H9 (cell line): ENCODE measurements at places on chromosomes 11 and 22. TPM values are rescaled to one million over a fixed set of nuclear protein-coding genes. Genes with fewer than 3 reads are reported as not detected.

DNA sequence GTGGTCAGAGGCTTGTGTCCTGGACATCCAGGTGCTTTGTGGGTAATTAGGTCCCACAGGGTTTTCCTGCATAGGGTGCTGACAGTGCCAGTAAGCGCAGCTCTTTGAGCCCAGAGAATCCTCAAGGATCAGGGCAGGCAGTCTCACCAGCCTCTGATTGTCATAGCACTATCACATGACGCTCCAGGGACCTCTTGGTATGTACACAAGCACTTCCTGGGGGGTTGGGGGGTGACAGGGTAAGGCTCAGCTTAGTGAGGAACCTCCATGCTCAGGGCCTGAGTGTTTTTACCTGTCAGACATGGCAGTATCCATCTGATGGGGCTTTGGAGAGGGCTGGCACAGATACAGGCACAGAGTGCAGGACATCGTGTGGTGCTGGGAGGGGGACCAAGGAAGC lies 27.9 kb upstream of the SUSD2 start:
- DNase-seq = no peak

- no peak for DNase-seq
These were observed 91.9 kb upstream of the BID start for GRCh38 chr22:17866127-17866526.

DNA sequence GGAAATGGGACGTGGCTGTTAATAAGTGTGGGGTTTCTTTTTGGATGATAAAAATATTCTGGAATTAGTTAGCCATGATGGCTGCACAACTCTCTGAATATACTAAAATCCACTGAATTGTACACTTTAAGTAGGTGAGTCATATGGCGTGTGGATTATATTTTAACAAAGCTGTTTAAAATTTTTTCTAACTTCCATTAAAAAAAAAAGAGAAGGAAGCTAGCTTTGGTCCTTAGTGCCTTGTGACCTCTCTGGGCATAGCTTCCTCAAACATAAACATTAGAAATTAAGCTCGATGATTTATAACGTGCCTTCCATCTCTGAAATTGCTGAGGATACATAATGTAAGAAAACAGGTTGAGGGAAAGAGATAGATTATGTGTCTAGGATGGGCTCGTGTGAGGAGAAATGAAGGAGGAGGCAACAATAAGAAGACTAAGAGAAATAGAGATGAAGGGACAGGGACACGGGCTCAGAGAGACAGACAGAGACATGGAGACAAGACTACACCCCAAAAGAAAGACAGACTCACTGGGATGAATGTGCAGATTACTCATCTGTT lies 20.0 kb downstream of the IRAG1 start:
- no peak for DNase-seq

DNA sequence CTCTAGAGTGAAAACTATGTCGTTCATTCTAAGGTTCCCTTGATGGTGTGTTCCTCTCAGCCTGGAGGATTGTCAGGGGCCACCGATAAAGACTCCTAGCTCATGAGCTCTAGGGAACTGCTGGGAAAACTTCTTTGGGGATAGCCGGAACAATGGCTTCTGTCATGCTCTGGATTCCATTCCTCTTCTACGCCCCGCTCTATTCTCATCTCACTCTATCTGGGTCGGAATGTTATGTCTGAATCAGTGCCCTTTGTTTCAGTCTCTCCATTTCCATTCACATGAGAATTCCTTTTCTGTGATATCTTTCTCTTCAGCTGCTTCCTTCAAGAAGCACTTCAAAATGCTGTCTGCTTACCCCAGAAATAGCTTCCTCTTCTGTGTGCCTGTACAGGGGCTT lies 16.9 kb upstream of the SLCO2B1 start:
- no peak for DNase-seq

- peak; percentile 72 for DNase-seq
These were observed 5.6 kb upstream of the PYGM start for GRCh38 chr11:64765291-64765850.

DNA sequence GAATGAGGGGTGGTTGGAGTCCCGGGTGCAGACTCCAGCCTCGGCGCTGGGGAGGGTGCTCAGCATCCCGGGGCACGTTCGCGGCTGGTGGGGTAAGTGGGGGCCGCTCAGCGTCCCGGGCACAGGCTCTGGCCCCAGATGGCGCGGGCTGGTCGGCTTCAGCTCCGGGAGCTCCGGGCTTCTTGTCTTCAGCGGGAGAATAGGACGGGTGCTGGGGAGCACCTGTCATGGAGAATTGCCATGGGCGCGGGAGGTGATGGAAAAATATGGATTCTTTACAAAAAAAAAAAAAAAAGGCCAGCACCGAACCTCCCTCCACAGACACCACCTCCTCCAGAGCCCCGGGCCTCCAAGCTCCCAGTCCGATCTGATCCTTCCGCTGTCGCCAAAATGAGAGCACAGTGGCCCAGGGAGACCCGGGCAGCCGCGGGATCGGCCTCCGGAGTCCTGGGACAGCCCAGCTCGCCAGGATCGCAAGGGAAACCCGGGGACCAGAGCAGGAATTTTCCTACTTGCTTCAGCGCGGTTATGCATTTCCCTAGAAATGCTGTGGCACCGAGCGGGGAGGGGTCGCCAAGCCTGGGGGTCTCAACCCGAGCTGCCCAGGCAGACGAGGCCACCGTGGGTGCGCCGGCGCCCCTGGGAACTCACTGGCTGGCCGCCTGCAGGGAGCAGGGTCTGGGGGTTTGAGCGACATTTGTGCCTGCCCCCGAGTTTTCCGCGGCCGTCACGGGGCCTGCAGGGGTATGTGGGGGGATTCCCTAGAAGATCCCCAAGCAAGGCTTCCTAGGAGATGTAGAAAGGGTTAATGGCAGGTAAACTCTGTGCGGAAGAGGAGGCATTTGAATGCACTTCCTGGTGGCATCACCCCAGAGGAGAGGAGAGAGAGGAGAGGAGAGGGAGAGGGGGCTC lies 1336.9 kb downstream of the BRD1 start:
- DNase-seq = peak; percentile 34

- no peak for DNase-seq
These were observed 1.3 kb upstream of the SBF2 start for GRCh38 chr11:10295064-10295901.

DNA sequence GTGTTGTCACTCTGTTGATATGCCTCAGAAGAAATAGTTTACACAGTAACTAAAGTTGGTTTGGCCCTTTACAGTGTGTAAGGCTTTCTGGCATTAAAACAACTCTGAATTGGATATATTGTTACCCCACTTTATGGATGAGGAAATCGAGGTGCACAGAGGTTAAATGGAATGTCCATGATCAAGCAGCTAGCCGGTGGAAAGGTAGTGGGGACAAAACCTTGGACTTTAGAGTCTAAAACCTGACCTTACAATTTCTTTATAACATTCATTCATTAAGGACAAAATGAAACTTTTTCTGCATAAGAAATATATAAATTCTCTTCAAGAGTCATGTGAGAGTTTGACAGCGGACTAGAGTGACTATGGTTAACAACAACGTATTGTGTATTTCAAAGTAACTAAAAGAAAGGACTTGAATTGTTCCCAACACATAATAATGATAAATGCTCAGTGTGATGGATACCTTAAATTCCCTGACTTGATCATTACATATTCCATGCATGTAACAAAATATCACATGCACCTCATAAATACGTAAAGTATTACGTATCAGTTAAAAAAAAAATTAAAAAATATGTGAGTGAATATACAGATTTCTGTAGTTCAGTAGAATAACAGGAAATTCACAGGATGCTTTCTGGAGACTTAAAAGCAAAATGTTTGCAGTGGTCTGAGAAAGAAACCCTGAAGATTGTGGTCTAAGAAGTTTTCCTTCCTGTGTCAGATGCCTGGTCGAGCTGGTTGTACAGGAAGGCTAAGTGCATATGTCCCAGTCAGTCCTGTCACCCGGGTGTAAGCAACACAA lies 51.0 kb downstream of the TEAD1 start:
- DNase-seq = no peak

- no peak for DNase-seq
These were observed 405 bp downstream of the SFI1 start for GRCh38 chr22:31496735-31497146.

DNA sequence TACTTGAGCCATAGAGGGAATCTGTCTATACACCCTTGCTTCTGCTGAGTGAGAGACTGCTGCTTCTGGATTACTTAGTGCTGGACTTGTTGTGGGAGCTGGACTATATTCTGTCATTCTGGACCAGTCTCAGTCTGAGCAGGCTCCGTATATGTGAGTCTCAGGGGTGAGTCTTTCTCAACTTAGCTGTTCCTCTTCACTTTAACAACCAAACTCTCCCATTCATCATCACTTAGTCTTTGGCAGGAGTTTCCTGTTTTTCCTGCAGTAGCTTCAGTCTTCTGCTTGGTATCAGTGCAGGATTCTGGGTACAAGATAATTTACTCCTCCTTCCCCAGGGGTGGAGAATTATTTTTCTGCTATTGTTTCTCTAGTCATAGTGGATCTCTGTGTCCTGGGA lies 779.5 kb downstream of the METTL15 start:
- no peak for DNase-seq

GRCh38 chr22:38167988-38168407 lies 13.6 kb downstream of the PLA2G6 start:
- no peak for DNase-seq

- DNase-seq = no peak
These were observed 27.6 kb upstream of the CD44 start for GRCh38 chr11:35111161-35112055.

DNA sequence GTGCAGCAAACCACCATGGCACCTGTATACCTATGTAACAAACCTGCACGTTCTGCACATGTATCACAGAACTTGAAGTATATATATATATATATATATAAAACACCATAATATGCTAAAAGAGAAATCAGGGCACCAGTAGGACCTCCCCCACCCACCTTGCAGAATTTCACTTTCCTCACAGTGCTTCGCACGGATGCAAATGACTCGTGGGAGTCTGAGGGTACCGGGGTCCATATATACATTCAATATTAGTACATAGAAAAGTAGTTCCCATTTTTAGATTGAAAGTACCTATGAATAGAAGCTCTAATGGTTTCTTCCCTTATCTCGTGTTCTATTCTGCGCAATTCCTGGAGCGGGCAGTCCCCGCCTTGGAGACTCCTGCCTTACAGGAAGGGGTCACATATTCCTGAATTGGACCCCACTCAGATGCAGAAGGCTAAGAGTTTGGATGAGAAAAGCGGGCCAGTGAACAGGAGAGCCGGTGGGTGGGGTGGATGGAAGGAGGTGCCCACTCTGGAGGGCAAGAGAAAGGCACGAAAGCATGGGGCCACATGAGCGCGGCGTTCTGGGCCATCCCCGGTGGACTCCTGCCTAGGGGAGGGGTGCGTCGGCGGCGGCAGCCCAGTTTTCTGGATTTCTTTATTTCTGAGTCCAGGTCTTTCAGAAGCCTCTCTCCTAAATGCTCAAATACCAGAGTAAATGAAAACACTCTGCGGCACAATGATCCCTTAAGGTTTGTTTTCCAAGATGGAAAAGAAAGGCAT lies 136.3 kb downstream of the ETS1 start:
- no peak for DNase-seq

GRCh38 chr11:32435152-32435480 lies 223 bp downstream of the WT1 start:
- DNase-seq = no peak

GRCh38 chr22:40107244-40107643 lies 70.5 kb upstream of the TNRC6B start:
- DNase-seq = no peak

GRCh38 chr11:11163236-11163635 lies 189.8 kb downstream of the CSNK2A3 start:
- DNase-seq = peak; percentile 51

- DNase-seq = peak; percentile 80
These were observed at the start of gene PSMD13 for GRCh38 chr11:236774-237767. TSS of gene PSMD13 (plus strand) at chr11:236976. CDS start at chr11:237050, 74 bp downstream.

- peak; percentile 79 for DNase-seq
These were observed 82.9 kb downstream of the KCNJ1 start for GRCh38 chr11:128784059-128784804.

- DNase-seq = peak; percentile 77
These were observed 743.8 kb downstream of the NTM start for GRCh38 chr11:132114185-132114584.

DNA sequence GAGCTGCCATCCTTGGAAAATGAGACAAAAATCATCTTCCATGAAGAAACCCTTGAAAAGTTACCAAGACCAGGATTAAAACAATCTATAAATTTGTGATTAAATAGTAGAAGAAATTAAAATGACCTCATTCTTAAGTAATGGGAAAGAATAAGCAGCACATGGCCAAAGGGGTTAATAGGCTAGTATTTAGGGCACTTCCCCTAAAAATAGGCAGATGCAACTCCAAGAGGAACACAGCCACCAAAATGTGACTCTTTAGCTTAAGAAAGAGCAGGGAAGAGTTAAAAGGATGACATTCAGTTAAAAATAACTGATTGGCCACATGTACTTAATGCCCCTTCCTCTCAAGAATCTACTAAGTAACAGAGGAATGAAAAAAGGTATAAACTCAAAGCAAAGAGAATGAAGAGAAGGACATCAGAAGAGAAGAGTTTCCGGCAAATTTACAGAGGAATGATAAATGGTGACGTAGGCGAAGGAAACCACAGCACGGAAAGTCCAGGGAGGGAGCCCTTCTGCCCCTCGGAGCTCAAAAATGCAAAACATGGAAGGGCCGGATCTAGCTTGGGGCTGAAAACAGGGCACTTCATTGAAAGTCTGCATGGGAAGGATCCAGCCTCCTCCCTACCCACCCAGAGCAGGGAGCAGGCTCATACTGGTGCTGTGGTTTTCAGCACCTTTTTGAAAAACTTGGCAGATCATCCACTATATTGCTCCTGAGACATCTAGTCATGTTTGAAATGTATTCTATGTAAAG lies 17.8 kb downstream of the SCUBE2 start:
- DNase-seq = no peak

DNA sequence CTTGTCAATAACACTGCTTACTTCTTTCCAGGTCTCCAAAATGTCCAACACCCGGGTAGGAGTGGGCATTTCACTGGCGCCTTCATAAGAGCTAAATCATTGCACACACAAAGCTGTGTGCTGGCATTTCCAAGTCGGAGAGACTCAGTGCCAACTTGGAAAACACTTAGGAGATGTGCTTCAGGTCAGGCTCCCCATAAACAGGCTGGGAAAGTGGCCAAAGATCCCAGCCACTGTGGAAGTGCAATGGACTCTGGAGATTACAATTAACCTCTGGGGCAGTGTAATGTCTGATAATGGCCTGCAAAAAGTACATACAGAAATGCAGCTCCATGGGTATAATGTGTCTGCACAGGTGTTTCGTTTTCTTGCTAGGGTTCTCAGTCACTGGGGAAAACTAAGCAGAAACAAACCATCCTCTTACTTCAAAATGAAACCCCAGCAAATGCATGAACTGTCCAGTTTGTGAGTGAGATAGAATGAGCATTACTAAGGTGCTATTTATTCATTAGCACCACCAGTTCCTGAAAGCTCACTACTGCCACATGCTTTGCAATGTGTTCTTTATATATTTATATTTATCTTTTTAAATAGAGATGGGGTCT lies 79.0 kb downstream of the ABTB2 start:
- DNase-seq = no peak

GRCh38 chr11:5719703-5720495 lies 16.3 kb upstream of the OR56B1 start:
- DNase-seq = no peak

Gene GTSE1
- total RNA-seq = 40.6 and 42.6 TPM in 2 replicates

Gene CD3D
- not detected in 2 replicates for total RNA-seq

Gene RFPL2
- not detected in 2 replicates for total RNA-seq

Gene C1QTNF4
- total RNA-seq = 5.7 and 8.7 TPM in 2 replicates

Gene DERL3
- 9.0 and 9.8 TPM in 2 replicates for total RNA-seq

Gene MMP1
- total RNA-seq = not detected in 2 replicates

Gene EHF
- not detected in 2 replicates for total RNA-seq

Gene KCNQ1
- total RNA-seq = 2.2 and 2.3 TPM in 2 replicates

Gene EFCAB6
- total RNA-seq = 0.20 and 0.31 TPM in 2 replicates

Gene APOA1
- total RNA-seq = 0.68 and 0.79 TPM in 2 replicates

Gene NNMT
- not detected in 2 replicates for total RNA-seq

Gene LMO2
- total RNA-seq = 0.33 and 0.48 TPM in 2 replicates
